ENCODE measurements at places on chromosomes 13 and 19. TPM values are rescaled to one million over a fixed set of nuclear protein-coding genes. Genes with fewer than 3 reads are reported as not detected.

Gene HRC
- total RNA-seq = 0.47 TPM

Gene COX7A1
- total RNA-seq = 3.9 TPM

Gene PLIN5
- total RNA-seq = 2.0 TPM

Gene HIPK4
- 0.16 TPM for total RNA-seq

Gene NLRP11
- total RNA-seq = not detected

Gene ZNF491
- total RNA-seq = 12.9 TPM

Gene FGF9
- total RNA-seq = 16.1 TPM

Gene MTMR6
- 45.7 TPM for total RNA-seq

Gene BST2
- total RNA-seq = 3.3 TPM

Gene FIZ1
- total RNA-seq = 4.1 TPM

Gene DCT
- 0.47 TPM for total RNA-seq

Gene ZNF793
- total RNA-seq = 51.3 TPM

Gene LGALS7
- total RNA-seq = 1.1 TPM

Gene CYP4F11
- total RNA-seq = 0.16 TPM

Gene POU2F2
- 3.0 TPM for total RNA-seq

Gene DHDH
- total RNA-seq = not detected

Gene MADCAM1
- total RNA-seq = 0.16 TPM

Gene CLEC17A
- total RNA-seq = 0.31 TPM

Gene FAAP24
- total RNA-seq = 1.6 TPM

Gene ADGRE3
- total RNA-seq = not detected

Gene ZNF428
- 111 TPM for total RNA-seq

Gene PRR12
- 2.5 TPM for total RNA-seq

Gene LRRC63
- 2.0 TPM for total RNA-seq

Gene RSPH6A
- 0.16 TPM for total RNA-seq

Gene ZNF534
- 2.8 TPM for total RNA-seq

Gene ZNF433
- total RNA-seq = 19.5 TPM

Gene APC2
- total RNA-seq = 141 TPM

Gene FXYD7
- 24.0 TPM for total RNA-seq

Gene HTR2A
- total RNA-seq = 9.2 TPM

Gene IPO5
- total RNA-seq = 195 TPM

Gene LEUTX
- total RNA-seq = not detected

Gene CALR3
- total RNA-seq = not detected

Gene ZIM2
- total RNA-seq = 1.7 TPM

Gene STARD13
- total RNA-seq = 12.3 TPM

Gene FPR1
- total RNA-seq = 6.7 TPM

Gene SNRPA
- total RNA-seq = 17.0 TPM

Gene C19orf47
- total RNA-seq = 15.0 TPM

Gene CYP4F2
- not detected for total RNA-seq

Gene ZNF540
- total RNA-seq = 22.0 TPM

Gene POSTN
- total RNA-seq = 3.4 TPM

Gene DPF1
- total RNA-seq = 37.4 TPM

Gene SULT2B1
- total RNA-seq = not detected

Gene MEDAG
- 0.78 TPM for total RNA-seq

Gene OSCAR
- total RNA-seq = 0.47 TPM

Gene KLK2
- total RNA-seq = not detected

Gene ZNF569
- total RNA-seq = 28.7 TPM

Gene S1PR4
- total RNA-seq = 0.16 TPM

Gene GNG14
- not detected for total RNA-seq

All from occipital lobe (tissue), 3 donors.